CD4-positive, alpha-beta T cell treated with Interleukin-4 for 1 hour (primary cell): ENCODE measurements at places on chromosomes 13 and 19.
A peak's percentile ranks its signal among the peaks of the same experiment; 100 is the strongest.

- no peak for DNase-seq
Measured at GRCh38 chr13:33550885-33551284, 265.3 kb upstream of the STARD13 start.

- peak; percentile 89 for DNase-seq
Measured at GRCh38 chr19:53192771-53193534, at the start of gene ZNF665. TSS of gene ZNF665 (minus strand) at chr19:53193358. CDS start at chr19:53182898, 10,460 bp downstream.

DNA sequence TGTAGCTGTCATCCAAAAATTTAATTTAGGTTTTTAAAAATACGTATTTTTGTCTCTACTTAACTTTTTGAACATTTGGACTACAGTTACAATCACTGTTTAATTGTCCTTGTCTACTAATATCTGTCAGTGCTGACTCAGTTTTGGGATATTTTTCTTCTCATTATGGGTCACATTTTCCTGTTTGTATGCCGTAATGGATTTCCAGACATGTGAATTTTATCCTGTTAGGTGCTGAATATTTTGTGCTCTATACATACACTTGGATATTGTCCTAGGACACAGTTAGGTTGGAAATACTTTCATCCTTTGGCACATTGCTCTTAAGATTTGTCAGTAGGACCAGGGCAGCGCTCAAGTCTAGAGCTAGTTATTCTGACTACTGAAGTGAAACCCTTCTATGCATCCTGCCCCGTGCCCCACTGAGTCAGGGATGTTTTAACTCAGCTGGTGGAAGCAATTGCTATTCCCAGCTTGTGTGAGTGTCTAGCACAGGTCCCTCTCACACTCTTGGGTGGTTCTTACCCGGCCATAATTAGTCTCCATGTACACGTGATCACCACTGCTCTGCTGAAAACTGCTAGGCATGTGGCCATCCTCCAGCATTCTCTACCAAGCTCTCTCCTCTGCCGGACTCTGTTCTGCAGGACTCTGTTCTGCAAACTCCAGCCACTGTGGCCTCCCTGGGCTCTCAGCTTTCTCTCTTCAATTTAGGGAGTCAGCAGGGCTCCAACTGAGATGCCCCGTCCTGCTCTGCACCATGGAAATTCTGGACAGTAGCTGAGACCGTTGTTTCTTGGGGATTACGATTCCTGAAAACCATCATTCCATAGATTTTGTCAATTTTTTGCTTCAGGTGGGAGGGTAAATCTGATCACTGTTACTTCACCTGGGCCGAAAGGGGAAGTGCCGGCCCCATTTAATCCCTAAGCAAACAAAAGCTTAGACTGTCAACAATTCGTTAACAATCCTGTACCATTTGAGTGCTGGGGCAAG lies 11.1 kb downstream of the PROZ start:
- DNase-seq: no peak

DNA sequence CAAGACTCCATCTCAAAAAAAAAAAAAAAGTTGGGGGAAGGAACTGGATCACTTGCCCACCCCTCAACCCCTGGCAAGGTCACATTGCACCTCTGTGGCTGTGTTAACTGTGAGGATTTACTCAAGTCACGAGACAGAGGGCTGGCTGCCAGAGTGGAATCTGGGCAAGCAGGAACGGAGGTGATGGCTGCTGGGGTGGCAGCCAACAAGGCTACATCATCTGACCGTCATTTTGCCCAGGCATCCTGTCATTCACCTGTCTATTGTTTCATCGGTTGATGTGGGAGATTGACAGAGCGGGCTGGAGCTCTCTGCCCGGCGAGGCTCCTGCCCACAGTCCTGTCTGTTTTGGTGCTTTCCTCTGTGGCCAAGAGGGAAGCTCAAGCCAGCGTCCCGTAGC lies 75.7 kb downstream of the DPF1 start:
- DNase-seq: no peak

- DNase-seq: no peak
Measured at GRCh38 chr13:72692884-72693514, 34.4 kb downstream of the MZT1 start.

GRCh38 chr13:110628477-110628793 lies 13.1 kb downstream of the NAXD start:
- no peak for DNase-seq

GRCh38 chr13:97026531-97027161 lies 32.4 kb upstream of the OXGR1 start:
- DNase-seq: no peak

- DNase-seq: no peak
Measured at GRCh38 chr19:11504502-11505031, 1.1 kb downstream of the ZNF653 start.
